ENCODE measurements at places on chromosomes 12 and 14. TPM values are rescaled to one million over a fixed set of nuclear protein-coding genes. Genes with fewer than 3 reads are reported as not detected.

The KRT79 gene
- total RNA-seq = not detected

The FOS gene
- 4.9 TPM for total RNA-seq

The PRH2 gene
- total RNA-seq = not detected

The USP5 gene
- 88.4 TPM for total RNA-seq

The ALG10 gene
- 13.5 TPM for total RNA-seq

The ASCL1 gene
- total RNA-seq = not detected

The ENDOU gene
- not detected for total RNA-seq

The GDF3 gene
- total RNA-seq = not detected

The ARHGEF25 gene
- total RNA-seq = 8.1 TPM

The CCDC177 gene
- total RNA-seq = not detected

The COX8C gene
- not detected for total RNA-seq

The CCDC77 gene
- total RNA-seq = 8.1 TPM

The COQ10A gene
- total RNA-seq = 13.2 TPM

The TMEM179 gene
- total RNA-seq = not detected

The SIX4 gene
- 4.4 TPM for total RNA-seq

The FGF23 gene
- total RNA-seq = not detected

The RNASE3 gene
- total RNA-seq = not detected

The CD163L1 gene
- 5.8 TPM for total RNA-seq

The NRIP2 gene
- not detected for total RNA-seq

The ADAM21 gene
- total RNA-seq = 0.30 TPM
